ENCODE measurements at places on chromosomes 3 and 15.

DNA sequence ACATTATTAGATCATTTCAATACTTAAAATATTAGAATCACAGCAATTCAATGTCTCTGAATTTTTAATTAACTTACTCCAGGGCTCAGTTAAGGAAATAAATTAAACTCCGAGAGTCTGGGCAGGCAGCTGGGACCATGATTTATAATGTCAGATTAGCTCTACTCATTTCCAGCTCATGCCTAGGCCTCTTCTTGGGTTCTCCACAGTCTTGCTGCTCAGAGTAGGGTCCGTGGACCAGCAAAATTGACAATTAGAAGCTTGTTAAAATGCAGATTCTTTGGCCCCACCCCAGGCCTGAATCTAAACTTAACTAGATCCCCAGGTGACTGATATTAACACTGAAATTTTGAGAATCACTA is 28.2 kb downstream of the ADAMTS9 start:
- no peak for DNase-seq

DNA sequence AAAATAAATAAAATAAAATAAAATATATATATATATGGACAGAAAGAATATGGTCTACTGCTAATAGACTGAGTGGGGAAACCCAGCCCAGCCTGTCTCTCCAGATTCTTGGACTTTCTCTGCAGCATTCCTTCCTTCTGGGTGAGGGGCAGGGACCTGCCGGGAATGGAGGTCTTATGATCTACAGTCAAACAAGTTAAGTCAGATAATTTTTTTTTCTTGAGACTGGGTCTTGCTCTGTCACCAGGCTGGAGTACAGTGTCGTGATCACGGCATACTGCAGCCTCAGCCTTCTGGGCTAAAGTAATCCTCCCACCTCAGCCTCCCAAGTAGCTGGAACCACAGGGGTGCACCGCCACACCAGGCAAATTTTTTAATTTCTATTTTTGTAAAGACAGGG is 33.5 kb upstream of the ZNF774 start:
- DNase-seq, result no peak

GRCh38 chr3:5151586-5151985 is 29.5 kb downstream of the ARL8B start:
- DNase-seq, result no peak

- no peak for DNase-seq
Measured at GRCh38 chr15:40927495-40927872, 1.7 kb upstream of the DLL4 start.

GRCh38 chr3:58041826-58042324 is 33.7 kb downstream of the FLNB start:
- peak; percentile 70 for DNase-seq

DNA sequence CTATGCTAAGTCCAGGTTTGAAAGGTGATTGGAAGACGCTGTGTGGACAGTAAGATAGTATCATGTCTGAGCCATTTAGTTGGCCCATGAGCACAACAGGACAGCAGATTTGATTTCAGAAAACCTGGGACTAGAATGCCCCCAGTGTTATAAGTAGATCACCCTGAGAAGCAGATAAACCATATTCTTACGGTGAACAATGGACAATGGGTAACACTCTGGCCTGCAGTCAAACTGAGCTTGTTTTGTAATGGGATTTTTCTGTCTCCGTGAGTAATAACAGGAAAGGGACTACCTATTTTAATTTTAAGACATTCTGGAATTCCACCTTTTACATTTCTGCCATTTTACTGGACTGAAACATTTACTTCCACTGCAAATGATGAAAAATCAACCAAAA is 71.5 kb downstream of the LDHAL6B start:
- DNase-seq, result peak; percentile 52

DNA sequence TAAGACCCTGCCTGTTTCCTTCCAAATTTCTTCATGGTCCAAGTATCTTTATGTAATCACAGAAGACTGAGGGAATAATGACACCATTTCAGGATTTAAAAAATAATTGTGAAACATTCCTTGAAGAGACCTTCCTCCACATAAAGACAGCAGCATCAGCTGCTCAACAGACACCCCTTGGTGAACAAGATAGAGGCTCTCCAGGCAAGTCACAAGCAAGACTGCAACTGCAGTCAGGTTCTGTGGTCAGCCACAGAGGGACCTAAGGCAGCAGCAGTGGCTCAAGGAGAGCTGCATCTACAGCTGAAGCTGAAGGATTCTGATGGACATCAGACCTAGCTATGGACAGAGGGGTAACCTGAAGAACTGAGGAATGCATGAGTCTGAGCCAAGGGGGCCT is 97.2 kb upstream of the C3orf80 start:
- no peak for DNase-seq

DNA sequence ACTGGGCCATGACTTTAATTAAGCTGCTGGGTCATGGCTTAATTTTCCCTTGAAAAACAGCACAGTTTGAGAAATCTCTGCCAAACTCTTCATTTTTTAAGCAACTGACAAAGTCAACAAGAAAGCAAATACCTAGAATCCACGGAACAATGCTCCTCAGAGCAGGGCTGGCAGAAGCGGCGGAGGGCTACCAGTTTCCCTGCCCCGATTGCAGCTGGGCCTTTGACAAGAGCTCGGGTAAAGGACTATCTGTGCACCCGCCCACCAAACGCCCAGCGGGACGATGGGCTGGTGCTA is 1.2 kb downstream of the GOLIM4 start:
- peak; percentile 62 for DNase-seq
